NCI-H526 treated with DMSO at 0.1 percent for 48 hours (cell line): ENCODE measurements at places on chromosomes 7 and 10.

DNA sequence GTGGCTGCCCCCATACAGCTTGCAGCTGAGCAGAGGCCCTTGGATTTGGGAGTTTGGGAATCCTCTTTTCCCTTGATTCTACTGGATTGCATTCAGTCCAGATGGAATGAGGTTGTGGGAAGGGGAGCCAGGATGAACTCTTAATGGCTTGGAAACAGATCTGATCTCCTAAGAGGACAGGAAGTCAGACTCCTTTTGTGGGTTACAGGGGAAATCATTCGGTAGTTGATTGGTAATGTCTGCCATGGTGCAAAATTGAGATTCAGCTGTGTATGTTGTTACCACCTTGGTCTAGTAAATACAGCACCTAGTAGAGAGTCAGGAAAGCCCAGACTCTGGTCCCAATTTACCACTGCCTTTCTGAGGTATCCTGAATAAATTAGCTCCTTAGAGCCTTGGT lies 144.2 kb upstream of the TNRC18 start:
- no peak for DNase-seq

DNA sequence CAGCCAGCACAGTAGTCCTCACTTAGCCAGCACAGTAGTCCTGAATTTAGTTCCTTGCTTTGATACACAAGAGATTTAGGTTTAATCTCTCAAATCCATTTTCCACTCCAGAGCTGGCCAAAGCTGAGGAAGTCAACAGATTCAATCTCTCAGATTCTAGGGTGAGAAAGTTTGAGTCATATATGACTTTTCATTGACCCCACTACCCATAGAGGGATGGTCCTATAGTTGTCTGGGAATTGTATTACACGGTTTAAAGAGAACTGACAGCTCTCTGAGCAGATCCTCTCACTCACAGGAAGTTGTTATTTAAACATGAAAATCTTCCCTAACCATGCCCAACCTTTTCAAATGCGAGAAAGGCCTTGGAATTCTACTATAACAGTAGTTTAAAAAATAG lies 641.8 kb upstream of the SEMA3D start:
- no peak for DNase-seq

- DNase-seq, result no peak
These were observed 105.7 kb downstream of the ST8SIA6 start for GRCh38 chr10:17348501-17349349.

DNA sequence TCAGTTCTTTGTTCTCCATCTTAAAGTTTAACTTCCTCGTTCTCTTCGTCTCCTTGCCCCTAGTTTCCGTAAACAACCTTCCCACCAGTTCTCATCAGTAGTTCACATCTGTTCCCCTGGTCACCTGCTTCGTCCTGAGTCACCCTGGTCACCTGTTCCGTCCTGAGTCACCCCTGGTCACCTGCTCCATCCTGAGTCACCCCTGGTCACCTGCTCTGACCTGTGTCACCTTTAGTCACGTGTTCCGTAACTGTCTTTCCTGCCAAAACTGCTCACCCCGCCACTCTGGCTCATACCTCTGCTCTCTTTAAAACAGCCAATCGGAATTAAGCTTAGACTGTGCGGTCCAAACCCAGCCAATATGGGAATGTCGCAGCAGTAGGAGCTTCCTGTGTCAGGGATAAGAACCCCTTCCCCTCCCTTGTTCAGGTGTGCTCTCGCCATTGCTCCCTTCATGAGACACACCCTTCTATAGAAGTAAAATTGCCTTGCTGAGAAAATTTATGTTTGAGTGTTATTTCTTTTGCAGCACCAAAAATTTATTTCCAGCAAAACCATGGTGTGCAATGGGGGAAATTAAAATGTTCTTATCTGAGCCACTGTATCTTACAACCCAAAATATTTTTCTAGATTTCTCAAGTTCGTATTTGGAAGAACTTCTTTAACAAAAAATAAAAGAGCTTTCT lies 112.2 kb downstream of the VIM start:
- DNase-seq, result no peak

- no peak for DNase-seq
These were observed 286.4 kb upstream of the HGF start for GRCh38 chr7:82056282-82056681.

DNA sequence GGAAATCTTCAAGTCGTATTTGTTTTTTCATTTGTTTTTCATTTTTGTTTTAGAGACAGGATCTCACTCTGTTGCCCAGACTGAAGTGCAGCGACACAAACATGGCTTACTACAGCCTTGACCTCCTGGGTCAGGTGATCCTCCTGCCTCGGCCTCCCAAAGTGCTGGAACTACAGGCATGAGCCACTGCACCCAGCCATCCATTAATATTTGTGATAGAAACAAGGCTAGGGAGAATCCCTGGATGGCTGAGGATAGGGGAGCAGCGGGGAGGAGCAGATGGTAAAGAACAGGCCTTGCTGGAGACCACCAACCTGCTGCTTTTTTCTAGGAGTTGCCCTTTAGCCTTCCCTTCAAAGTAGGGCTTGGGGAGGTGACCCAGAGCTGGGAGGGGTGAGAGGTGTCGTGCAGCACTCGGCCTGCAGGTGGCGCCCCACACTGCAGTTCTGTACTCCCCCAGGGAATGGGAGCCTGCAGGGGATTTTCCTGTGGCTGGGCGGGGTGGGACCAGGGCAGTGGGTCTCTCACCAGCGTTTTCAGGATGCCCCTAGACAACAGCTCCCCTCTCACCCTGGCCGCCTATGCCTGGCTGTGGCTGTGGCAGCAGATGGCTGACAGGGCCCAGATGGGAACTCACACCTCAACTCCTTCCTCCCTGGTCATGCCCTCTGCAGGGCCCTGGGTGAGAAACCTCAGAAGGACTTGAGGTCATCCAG lies 12.6 kb upstream of the CDH23 start:
- no peak for DNase-seq
